ENCODE measurements at places on chromosomes 6 and 20.

- DNase-seq, result no peak
These were observed 1.5 kb downstream of the NEU1 start for GRCh38 chr6:31861150-31861549.

GRCh38 chr20:31698803-31699718 lies 23.6 kb downstream of the BCL2L1 start:
- no peak for DNase-seq

DNA sequence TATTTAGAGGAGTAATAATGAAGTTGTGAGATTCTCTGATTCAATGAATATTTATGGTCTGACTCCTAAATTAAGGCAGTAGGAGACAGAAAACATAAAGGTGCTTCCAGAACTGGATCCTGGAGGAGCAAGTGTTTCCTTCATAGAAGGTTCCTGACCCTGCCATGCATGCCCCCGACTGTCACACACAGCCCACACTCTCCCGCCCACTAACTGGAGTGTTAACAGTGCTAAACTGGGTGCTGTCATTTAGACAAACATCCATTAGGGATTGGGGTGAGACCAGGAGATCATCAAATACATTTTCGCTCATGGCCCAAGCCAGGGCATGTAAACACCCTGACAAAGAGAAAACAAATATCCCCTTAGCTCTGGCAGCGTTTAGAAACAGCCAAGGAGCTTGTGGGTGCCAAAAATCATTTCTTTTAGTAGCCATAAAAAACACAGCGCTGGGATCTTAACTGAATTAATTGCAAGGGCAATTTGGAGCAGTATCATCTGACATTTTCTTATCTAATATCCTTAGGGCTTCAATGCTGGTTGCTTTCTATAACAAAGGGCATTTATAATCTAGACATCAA lies 46.8 kb downstream of the INSM1 start:
- no peak for DNase-seq

DNA sequence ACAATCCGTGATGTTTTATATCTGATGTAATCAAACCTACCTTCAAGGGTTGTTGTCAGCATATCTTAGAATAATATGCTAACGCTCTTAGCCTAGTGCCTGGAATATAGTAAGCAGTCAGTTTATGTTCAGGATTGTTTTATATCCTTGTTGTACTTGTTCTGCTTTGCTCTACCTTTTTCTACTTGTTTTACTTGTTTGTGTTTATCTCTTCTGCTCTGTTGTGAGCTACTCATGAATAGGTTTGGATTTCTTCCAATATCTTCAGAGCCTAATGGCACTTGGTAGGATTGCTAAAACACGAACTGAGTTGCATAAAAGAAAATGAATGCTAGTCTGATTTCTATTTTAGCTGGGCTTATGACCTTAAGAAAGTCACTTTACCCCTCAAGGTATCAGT lies 40.1 kb downstream of the DNAH8 start:
- no peak for DNase-seq

DNA sequence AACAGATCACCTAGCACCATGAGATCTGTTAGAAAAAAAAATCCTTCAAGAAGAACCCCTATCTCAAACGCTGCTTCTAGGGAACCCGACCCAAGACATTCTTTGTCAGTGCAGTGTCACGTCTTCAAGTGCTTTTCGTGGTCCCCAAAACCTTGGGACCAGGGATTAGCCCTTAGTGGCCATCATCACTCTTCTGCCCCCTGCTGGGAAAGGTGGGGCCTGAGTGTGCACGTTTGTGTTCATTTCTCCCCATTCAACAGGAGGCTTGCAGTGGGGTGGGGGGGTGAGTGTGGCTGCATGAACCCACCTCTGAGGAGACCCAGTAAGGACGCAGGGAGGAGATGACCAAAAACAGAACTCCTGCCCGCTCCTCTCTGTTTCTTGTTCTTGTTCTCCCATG lies 218.2 kb upstream of the RNF24 start:
- DNase-seq, result no peak

DNA sequence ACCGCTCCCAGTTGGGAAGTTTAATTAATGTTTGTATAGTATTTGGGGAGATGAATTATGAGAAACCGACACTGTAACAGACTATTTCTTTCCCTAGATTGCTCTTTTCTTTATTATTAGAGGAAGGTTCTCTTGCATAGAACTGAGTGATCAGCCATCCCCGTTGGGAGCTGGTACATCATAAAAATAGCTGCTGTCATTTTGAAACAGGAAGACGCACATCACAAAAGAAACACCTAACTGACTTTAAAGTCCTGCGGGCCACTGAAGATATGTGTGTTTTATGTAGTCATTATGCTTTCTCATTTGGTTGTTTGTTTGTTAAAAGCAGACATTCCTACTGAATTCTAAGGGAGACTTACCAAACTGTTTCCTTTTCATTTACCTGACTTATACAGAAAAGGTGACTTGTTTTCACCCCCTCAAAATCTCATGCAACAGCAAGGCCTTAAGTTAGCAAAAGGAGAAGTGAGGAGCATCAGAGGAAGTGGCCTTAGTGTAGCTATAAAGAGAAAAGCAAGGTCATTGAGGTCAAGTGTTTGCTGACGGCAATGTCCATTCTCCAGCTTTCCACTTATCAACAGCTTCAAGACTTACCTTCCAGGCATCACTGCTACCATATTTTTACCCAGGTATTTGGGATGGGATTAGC lies 91.0 kb downstream of the PKHD1 start:
- no peak for DNase-seq

DNA sequence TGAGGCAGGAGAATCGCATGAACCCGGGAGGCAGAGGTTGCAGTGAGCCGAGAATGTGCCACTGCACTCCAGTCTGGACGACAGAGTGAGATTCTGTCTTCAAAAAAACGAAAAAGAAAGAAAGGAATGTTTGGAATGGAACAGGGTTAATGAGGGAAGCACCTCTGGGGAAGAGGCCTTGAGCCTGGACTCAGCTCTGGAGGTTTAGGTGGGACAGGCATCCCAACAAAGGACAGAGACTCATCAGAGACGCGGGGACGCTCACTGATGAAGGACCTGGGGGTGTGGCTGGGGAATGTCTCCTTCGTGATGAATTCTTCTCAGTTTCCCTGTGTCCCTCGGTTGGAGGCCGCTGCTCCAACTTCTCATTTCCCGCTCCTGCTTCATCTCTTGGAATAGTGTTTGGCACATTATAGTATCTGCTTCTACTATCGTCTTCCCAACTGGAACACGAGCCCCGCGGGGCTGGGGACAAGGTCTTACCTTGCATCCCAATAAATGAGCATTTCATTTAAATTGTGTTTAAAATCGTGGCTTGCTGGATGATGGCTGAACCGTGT lies 27.6 kb downstream of the KIF25 start:
- no peak for DNase-seq

DNA sequence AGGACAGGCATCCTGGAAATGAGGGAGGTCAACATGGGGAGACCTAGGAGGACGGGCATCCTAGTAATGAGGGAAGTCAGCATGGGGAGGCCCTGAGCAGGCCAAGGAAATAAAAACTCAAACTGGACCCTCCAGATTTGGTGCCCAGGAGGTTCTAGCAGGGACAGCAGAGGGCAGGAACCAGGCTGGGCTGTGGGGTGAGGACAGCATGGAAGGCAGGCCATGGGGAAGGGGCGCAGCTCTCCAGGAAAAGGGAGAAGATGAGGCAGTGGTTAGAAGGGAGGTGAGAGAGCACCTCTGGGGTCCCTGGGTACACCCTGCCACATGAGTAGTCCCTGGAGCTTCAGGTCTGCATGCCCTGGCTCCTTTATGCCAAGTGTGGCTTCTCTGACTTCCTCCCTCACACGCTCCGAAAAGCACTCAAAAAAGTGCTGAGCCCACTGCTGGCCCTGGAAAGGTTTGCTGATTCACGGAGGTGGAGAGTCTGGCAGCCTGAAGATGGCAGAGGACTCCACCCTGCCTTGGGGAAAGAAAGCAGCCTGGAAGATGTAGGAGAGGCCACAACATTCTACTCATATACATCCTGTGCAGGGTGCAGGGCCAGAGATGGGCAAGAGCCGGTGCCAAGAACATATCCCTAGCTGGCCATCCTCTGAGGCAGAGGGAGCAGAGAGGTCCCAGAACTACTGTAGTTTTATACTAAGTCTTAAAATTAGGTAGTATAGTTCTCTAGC lies 154.9 kb downstream of the MRPL14 start:
- no peak for DNase-seq

- DNase-seq, result no peak
These were observed 63.4 kb downstream of the ARID1B start for GRCh38 chr6:156840606-156841005.

- no peak for DNase-seq
These were observed 179.4 kb downstream of the ERMARD start for GRCh38 chr6:169930799-169931198.

DNA sequence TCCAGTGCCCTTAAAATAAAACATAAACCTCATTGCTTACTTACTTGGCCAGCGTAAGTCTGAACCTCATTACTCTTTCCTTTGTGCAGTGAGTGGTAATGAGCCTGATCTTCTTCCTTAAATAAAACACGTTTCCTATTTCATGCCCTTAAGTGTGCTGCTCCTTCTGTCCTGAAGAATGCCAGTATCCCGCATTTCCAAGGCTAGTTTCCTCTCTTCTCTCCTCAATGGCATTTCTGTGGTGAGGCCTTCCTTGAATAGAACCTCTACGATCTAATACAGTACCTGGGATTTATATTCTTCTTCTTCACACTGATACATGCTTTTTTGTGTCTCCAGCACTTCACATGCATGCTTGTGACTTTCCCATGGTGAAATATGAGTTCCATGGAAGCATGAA lies 523.4 kb upstream of the CDH4 start:
- DNase-seq, result no peak

- no peak for DNase-seq
These were observed 49.5 kb upstream of the CCN6 start for GRCh38 chr6:112004201-112005012.

DNA sequence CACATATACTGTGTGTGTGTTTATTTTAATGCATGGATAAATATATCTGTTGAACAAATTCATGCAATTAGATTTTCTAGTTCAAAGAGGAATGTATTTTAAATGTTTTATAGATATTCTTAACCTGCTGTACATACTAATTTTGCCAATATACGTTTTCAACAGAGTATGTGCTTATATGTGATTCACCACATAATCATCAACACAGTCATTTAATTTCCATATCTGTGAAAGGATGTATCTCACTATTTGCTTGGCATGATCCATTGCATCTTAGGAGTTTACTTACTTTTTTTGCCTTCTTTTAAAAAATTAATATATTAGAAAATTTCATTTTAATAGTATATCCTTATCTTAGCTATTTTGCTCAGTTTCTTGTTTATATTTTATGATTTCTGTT lies 902.3 kb upstream of the CITED2 start:
- DNase-seq, result no peak

DNA sequence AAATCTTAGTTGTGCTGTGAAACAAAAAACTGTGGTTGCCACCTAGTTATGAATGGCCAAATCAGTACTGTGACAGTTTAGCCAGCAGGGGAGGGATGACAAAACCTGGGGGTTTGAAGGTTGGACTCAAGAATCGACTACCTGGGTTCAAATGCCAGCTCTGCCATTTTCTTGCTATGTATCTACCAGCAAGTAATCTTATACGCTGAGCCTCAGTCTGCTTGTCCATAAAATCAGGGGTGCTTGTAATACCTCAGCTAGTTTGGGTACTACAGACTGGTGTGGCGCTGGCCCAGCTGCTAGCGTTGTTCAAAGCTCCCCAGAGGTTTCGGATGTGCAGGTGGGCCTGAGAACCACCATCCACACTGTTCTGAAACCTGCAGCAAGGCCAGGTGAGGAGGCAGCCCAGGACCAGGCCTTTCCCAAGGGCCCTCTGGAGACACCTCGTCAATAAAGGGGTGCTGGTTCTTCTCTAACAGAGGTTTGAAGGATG lies 40.4 kb downstream of the TRAM2 start:
- no peak for DNase-seq

- DNase-seq, result no peak
These were observed 927 bp downstream of the IL20RA start for GRCh38 chr6:137043710-137044365.

GRCh38 chr20:15440049-15440820 lies 1102.8 kb upstream of the FLRT3 start:
- DNase-seq, result no peak

GRCh38 chr6:106161311-106161874 lies 75.3 kb downstream of the PRDM1 start:
- no peak for DNase-seq

GRCh38 chr20:47392015-47392720 lies 35.7 kb upstream of the ZMYND8 start:
- peak; percentile 55 for DNase-seq

DNA sequence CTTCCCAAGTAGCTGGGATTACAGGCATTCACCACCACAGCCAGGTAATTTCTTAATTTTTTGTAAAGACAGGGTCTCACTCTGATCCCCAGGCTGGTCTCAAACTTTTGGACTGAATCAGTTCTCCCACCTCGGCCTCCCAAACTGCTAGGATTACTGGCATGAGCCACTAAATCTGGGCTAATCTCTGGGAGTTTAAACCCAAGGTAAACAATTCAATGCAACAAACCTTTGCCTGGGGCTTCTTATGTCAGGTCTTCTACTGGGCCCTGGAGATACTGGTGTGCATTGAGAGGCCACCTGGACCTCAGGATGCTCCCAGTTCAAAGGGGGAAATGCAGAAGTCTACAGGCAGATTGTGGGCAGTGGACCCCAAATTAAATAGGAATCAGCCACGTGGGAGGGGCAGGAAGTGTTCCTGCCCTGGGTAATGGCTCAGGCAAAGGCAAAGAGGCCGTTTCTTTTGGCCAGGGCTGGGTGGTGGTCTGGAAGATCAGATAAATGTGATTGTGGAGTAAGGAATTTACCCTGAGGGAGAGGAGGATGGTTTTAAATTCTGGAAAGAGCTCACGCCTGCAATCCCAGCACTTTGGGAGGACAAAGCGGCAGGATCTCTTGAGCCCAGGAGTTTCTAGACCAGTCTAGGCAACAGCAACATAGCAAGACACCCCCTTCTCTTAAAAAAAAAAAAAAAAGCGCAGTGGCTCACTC lies 1.3 kb upstream of the MYBL2 start:
- no peak for DNase-seq

- no peak for DNase-seq
These were observed 26.7 kb downstream of the AKAP7 start for GRCh38 chr6:131161987-131162386.

Data from HL-60 (cell line).